ENCODE measurements at places on chromosomes 2 and 18.

GRCh38 chr18:6315517-6316331 lies 99.0 kb downstream of the L3MBTL4 start:
- no peak for DNase-seq

GRCh38 chr2:28185891-28186290 lies 206.8 kb upstream of the FOSL2 start:
- no peak for DNase-seq

DNA sequence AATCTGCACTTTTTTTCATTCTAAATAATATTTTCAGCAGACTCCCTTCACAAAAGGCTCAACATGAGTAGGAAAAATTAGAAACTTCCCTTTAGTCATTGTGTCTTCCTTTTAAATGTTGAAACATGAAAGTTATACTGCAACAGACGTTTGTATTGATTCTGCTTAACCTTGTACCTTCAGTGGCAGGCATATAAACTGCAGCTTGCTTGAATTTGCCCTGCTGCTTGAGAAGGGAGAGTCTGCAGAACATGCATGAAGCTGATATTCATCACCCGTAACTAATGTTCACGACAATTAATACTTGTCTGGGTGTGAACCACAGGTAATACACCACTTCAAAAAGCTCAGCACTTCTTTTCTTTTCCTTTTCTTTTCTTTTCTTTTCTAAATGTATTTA lies 294.7 kb upstream of the LRP1B start:
- DNase-seq: no peak

- DNase-seq: no peak
These were observed 90.0 kb downstream of the VAPA start for GRCh38 chr18:10003866-10004265.

DNA sequence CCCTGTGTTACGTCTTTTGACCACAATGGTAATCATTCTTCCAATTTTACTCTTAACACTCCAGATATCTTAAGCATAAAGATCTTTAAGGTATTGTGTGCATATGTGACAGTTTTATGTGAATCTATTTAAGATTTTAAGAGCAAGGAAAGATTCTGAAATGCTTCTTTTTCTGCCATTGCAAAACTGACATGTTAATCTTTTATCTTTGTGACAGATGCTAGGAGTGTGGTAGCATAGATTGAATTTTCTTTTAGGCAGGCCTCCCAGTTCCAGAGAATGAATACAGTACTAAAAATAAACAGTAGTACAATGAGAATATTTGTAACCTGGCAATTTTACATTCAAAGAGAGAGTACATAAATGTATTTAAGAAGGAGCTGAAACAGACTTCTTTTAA lies 232.5 kb upstream of the ZSWIM2 start:
- no peak for DNase-seq

GRCh38 chr2:46589356-46589755 lies 110.0 kb downstream of the TMEM247 start:
- DNase-seq: no peak

DNA sequence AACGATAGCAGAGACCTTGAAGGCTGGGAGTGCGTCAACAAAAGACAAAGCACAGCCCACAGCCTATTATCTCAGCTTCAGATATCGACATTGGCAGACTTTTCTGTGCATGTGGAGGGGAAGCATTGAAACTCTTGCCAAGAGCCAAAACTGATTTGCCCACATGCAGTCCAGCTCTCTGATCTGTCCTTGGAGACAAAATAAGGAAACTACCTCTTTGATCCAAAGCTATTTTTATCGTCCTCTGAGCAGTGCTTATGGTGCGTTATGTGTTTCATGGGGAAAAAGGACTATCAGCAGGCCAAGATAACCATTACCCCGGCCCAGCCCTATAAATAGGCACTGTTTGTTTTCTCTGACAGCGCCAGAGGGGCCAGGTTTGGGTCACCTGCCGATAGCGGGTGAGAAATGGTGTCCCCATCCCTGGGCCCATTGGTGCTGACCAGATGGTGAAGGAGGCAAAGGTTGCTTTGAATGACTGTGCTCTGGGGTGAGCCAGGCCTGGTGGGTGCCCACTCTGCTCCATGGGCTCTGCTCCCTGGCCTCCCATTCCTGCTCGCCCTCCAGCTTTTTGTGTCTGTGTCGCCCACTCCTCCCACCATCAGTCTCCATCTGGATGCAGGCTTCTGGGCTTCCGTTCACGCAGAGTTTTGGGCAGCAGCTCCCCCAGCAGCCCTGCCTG lies 176.1 kb upstream of the HS6ST1 start:
- no peak for DNase-seq

GRCh38 chr2:124978597-124978996 lies 953.5 kb downstream of the CNTNAP5 start:
- DNase-seq: no peak

DNA sequence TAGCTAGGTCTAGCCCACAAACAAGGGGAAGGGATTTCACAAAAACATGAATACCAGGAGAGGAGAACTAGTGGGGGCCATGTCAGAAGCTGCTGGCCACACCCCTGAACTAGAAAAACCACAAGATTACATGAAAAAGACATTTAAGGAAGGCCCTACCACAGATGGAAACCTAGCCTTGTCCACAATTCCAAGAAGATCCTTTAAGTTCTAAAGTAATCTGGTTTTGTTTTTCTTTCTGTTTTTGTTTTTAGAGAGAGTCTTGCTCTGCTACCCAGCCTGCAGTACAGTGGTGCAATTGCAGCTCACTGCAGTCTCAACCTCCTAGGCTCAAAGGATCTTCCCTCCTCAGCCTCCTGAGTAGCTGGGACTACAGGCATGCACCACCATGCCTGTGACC lies 34.2 kb upstream of the CAB39 start:
- no peak for DNase-seq
